ENCODE measurements at places on chromosomes 6 and 20. TPM values are rescaled to one million over a fixed set of nuclear protein-coding genes. Genes with fewer than 3 reads are reported as not detected.

ADGRF1 gene
- total RNA-seq: not detected

PSORS1C1 gene
- total RNA-seq: under 0.01 TPM

EMILIN3 gene
- under 0.01 TPM for total RNA-seq

MYLK2 gene
- total RNA-seq: 0.72 TPM

MMP24 gene
- total RNA-seq: not detected

FNDC11 gene
- 0.78 TPM for total RNA-seq

TNNC2 gene
- total RNA-seq: not detected

B3GAT2 gene
- total RNA-seq: under 0.01 TPM

ME1 gene
- total RNA-seq: 20.0 TPM

OXT gene
- total RNA-seq: not detected

BPIFA1 gene
- total RNA-seq: not detected

STK38 gene
- total RNA-seq: 18.4 TPM

CTSA gene
- total RNA-seq: 93.3 TPM
